Glutamatergic neuron (in vitro differentiated cells): ENCODE measurements at places on chromosomes 12 and 14. TPM values are rescaled to one million over a fixed set of nuclear protein-coding genes. Genes with fewer than 3 reads are reported as not detected.

GRCh38 chr14:63468294-63468693, 74.9 kb downstream of the PPP2R5E start:
- no peak for DNase-seq

DNA sequence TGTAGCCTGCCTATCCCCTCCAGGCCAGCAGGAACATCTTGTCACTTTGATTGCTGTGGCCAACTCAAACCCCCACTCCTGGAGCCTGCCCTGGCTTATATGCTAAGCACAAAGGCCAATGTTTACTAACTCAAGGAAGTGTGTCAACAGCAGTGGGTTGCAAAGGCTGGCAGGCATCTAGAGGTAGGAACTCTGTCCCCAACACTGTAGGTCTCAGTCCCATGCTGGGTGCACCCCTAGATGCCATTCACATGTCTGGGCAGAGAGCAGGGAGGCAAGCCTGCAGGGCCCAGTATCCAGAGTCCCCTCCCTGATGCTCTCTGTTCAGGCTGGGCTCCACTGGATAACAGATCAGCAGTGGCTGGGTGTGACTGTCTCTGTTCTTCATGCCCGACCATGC, 1.6 kb upstream of the HPD start:
- no peak for DNase-seq

GRCh38 chr14:36955376-36955775, 217.0 kb downstream of the SLC25A21 start:
- no peak for DNase-seq

GRCh38 chr12:31018790-31019505, 54.7 kb upstream of the DDX11 start:
- no peak for DNase-seq

DNA sequence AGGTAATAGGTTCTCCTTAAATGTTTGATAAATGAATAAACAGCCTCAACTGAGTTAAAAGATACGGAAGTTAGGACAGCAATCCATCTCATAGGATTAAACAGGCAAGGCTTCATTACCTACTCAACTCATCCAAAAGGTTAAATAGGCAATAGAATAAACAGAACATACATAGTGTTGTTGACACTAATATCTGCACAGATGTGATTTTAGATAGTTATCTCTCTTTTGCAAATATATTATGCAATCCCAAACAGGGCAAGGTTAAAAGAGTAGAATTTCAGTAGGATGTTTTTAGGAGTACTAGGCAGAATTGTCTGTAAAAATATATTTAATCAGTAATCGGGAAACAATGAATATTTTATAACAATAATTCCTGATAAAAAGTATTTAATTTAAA, 276.3 kb downstream of the CPNE8 start:
- DNase-seq: no peak

DNA sequence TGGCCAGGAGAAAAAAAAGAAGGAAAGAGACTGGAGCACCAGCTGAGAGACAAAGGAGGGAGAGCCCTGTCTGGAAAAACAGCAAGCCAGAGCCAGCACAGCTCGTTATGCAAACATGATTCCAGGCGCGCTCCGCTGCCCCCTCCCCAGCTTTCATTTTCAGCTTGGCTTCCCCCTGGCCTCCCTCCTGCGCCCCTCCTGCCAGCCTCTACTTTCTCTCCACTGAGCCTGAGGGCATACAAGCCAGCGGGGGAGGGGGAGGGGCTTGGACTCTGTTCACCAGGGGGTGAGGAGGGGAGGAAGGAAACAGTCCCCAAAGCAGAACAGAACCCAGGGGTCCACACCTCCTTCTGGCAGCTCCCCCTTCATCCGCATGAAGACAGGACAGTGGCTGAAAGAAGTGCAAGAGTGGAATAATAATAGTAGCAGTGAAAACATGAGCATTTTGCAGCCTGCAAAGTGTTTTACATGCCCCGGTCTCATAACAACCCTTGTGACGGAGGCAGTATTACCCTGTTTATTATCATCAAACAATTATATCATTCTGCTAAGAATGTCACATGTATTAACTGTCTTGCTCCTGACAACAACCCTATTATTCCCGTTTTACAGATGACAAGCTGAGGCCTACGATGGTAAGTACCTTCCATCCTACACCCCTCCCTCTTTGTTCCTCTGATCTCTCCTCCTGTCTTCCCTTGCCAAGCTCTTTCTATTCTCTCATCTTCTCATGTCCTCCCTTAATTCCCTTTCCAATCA, 24.2 kb downstream of the SMUG1 start:
- peak; percentile 61 for DNase-seq

DNA sequence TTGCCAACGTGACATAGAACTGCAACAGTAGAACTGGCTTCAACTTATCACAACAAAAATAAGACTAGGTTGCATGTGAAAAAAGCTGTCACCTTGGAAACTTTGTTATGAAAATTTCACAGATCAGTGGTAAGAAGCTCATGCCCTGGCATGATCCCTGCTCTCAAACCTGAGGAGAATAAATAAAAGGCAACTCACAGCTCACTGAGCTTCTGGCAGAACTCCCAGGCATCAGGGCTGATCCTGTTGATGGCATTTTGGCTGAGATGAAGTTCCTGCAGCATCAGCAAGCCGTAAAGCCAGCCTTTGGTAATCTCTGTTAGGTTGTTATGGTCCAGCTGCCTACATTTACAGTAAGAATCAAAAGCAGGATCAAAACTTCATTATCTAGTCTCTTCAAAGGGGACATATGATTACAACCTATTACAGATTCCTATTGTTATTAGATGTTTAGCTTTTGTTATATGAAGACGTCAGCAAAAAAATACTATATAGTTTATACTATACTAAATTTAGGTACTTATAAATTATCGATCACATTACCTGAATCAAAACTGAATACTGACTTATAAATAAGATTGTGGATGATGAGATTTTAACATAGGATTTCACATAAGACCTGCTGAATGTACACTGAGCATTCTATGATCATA, 32.0 kb downstream of the LRIG3 start:
- no peak for DNase-seq

DNA sequence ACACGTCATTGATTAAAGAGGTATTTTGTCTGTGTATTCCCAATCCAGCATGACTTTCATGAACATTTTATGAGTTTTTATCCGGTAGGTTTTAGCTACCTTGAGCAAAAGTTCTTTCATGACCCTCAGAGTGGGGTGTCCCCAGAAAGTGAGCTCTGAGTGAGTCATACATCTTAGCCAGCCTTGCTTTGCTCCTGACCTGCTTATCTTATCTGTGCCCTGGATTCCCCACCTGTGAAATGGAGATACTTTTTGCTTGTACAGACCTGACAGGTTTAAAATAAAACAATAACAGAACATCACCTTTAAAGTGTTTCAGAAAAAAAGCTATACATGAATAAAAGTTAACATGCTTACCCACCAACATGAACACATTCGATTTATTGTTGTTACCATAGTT, 202.8 kb upstream of the SOX5 start:
- DNase-seq: no peak

DNA sequence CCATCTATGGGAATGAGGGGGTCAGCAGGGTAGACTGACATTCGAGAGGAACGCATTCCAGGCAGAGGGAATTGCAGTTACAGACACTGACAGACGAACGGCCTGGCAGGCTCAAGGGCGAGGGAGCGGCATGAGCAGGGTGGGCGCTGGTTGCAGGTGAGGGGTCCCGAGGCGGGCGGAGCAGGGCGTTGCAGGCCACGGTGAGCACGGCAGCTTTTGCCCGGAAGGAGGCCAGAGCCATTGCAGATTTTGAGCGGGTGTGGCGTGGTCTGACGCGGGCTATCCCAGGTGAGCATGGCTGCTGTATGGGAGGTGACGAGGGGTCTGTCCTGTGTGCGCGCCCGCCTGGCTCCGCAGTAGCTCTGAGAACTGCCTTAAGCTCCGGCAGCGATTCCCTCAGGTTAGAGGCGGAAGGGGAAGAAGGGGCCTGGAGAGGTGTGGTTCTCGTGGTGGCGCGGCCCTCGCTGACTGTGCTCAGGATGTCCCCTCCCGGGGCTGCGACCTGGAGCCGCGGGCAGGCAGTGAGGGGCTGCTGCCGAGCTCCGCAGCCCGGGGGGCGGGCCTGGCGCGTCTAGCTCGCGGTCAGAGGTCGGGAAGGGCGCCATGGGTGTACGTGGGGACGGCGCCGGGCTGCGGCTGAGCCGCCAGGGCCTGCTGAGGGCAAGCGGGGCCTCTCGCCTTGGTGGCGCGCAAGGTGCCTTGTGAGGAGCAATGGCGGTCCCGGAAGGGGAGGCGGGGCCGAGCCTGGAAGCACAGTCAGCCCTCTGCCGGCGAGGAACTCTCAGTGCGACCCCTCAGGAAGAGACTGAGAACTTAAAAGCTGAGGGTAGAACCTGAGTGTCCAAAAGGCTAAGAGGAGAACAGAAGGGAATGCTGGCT, 177.1 kb downstream of the CACNA1C start:
- no peak for DNase-seq

DNA sequence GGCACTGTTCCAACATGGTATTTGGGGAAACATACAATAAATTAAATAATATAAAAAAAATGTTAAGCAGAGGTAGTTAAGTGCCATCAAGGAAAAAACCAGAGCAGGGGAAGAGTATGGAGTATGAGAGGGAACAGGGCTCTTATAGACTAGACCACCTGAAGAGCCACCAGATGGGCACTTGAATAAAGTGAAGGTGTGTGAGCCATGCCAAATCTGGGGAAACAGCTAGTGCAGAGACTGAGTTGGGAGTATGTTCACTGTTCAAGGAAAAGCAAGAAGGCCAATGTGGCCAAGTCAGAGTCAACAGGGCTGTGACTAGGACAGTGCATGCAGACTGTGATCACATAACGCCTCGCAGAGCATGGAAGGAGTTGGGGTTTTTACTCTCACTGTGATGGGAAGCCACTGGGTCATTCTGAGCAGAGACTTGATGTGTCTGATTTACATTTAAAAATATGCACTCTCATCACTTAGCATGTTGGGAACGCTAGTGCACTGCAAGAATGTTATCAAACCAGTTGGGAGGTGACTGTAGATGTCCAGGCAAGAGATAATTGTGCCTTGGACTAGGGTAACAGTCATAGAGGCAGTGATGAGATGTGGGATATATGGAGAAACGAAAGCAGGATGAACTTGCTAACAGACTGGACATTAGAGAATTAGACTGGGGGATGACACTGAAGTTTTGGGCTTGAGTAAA, 25.6 kb downstream of the NDUFA12 start:
- DNase-seq: no peak

- DNase-seq: no peak
These were observed 51.5 kb upstream of the CAND1 start for GRCh38 chr12:67217647-67218046.

DNA sequence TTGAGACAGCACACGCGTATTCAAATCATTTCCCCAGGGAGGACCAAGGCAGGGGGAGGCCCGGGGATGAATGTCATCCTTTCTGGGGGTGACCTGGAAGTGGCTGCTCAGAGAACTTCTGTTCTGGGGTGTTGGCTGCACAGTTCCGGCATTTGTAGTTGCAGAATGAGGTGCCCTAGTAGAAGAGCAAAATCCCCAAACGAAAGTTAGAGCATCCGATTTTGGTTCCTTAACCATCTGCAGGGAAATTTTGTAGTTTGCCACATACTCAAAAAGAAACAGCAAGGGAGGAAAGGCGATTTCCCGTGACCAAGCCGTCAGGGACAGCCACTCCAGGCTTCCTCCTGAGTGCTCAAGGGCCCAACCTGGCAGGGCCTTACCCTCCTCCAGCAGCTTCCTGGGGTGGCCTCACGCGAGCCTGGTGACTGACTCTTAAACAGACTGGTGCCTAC, 13.0 kb upstream of the TRAF3 start:
- DNase-seq: no peak

DNA sequence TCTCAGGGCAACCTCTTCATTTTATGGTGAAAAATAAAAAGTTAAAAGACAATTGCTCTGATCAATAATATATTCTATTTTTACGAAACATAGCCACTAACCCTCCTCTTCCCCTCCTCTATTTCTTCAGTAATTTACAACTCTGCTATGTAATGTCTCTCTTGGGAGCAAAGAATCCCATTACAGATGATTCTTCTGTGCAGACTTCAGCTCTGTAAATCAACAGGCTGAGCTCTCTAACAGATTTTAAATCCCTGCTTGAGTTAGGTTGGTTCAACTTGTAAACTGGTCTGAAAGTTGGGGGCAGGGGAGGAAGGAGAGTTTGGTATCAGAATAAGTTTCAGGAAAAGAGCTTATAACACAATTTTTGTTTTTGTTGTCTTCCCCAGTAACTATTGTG, 151.0 kb downstream of the SLC25A21 start:
- no peak for DNase-seq

DNA sequence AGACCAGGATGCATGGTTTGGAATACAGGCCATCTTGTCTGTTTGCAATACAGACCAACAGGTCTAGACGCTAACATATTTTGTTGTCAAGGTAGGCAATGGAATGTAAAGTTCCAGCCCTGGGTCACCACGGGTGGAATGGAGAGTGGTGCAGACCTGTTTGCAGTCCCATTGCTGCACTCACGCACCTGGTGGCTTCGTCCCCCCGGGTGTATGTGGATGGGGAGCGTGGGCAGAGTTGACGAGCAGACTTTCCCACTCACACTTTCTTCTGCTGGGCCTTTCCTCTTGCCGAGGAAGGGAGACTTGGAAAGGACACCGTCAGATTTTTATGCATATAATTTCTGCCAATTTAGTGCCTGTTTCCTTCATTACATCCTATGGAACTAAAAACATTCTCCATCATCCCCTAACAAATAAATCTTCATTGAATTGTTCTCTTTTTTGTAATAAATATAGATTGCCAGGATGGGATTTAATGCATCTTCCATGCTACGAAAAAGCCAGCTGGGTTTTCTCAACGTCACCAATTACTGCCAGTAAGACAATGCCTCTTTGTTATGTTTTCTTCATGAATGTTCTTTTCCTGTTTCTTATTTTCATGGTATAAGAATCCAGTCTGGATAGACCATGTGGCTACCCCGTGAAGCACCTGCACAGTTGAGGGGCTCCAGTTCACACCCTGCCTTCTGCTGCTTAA, 15.2 kb downstream of the DCAF4 start:
- no peak for DNase-seq

- DNase-seq: no peak
These were observed 29.4 kb downstream of the CORO1C start for GRCh38 chr12:108701779-108702441.

GRCh38 chr14:81613341-81614045, 79.8 kb upstream of the SEL1L start:
- no peak for DNase-seq

The CCDC197 gene
- total RNA-seq: not detected

The MFAP5 gene
- not detected for total RNA-seq

The CCDC175 gene
- not detected for total RNA-seq

The GLS2 gene
- total RNA-seq: 0.91 TPM

The LBHD2 gene
- not detected for total RNA-seq

The E2F7 gene
- 4.2 TPM for total RNA-seq

The KRT2 gene
- total RNA-seq: not detected

The PZP gene
- total RNA-seq: not detected

The AQP2 gene
- not detected for total RNA-seq

The SDS gene
- not detected for total RNA-seq

The SLC16A7 gene
- 11.2 TPM for total RNA-seq

The IGF1 gene
- total RNA-seq: not detected

The OTUB2 gene
- 5.5 TPM for total RNA-seq
